ENCODE measurements at places on chromosomes 16 and 17.

GRCh38 chr17:44191369-44191768 is 4.6 kb downstream of the TMUB2 start:
- H3K4me3 ChIP-seq = peak overlapping the region; percentile 10
- no peak for DNase-seq
- peak overlapping the region; percentile 74 for H3K27ac ChIP-seq
- peaks cover 28% of the 10 kb centered on the region for H3K4me1 ChIP-seq

DNA sequence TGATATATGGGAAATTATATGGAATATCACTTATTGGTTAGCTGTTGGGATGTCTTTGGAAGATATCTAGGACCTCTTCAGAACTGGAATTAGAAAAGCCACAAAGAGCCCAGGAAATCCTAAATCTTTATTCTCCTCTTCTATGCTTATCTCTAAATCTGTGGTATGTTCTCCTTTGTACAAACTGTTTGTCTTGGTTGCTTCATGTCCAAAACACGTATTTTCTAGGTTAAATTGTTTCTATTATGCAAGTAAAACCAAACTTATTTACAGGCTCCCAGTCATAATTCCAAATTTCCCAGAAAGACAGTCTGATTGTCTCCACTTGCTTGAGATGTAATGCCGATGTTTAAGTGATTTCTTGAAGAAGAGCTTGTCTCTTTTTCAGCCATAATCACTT is 650.9 kb downstream of the CDH11 start:
- H3K27me3 ChIP-seq = no peaks in the 10 kb centered on the region
- no peaks in the 10 kb centered on the region for H3K36me3 ChIP-seq
- no peaks in the 10 kb centered on the region for H3K4me1 ChIP-seq

DNA sequence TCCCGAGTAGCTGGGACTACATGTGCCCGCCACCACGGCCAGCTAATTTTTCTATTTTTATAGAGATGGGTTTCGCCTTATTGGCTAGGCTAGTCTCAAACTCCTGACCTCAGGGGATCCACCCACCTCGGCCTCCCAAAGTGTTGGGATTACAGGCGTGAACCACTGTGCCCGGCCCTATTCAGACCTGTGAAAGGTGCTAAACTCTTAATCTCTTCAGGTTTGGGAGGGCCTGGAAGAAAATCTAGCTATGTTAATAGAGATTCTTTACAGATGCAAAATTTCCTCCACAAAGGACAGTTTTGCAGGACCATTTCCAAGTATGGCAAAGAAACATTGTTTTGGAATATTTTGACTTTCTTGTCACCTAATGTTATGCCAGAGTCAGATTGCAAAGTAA is 3.1 kb upstream of the PLA2G15 start:
- DNase-seq = no peak
- H3K4me1 ChIP-seq = no peaks in the 10 kb centered on the region
- H3K4me3 ChIP-seq = no peak overlapping the region

DNA sequence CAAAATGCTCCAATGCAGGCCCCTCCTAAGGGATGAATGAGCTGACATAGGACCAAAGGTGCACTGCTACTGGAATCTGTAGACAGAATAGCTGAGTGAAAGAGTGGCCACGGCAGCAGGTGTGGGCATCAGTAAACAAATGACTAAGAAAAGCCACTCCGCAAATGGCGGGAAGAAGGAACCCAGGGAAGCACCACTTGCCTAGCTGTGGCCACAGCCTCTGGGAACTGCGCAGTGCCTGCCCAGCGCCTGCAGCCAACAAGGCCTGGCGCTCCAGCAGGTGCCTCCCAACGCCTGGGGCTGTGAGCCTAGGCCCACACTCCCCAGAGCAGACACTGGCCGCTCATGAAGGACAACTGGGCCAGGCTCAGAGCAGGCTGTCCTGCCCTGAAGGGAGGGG is 11.8 kb downstream of the PEMT start:
- H3K27me3 ChIP-seq = no peaks in the 10 kb centered on the region
- H3K4me3 ChIP-seq = no peak overlapping the region
- no peak for DNase-seq
- H3K27ac ChIP-seq = no peak overlapping the region
- no peaks in the 10 kb centered on the region for H3K36me3 ChIP-seq
- no peaks in the 10 kb centered on the region for H3K4me1 ChIP-seq

- no peaks in the 10 kb centered on the region for H3K36me3 ChIP-seq
- H3K27me3 ChIP-seq = no peaks in the 10 kb centered on the region
- H3K4me3 ChIP-seq = no peak overlapping the region
- H3K27ac ChIP-seq = no peak overlapping the region
- no peaks in the 10 kb centered on the region for H3K4me1 ChIP-seq
These were observed 215.3 kb downstream of the C16orf95 start for GRCh38 chr16:87101903-87102302.

GRCh38 chr16:49312389-49312985 is 30.8 kb upstream of the CBLN1 start:
- H3K4me1 ChIP-seq = peaks cover 18% of the 10 kb centered on the region
- H3K4me3 ChIP-seq = no peak overlapping the region
- H3K36me3 ChIP-seq = no peaks in the 10 kb centered on the region
- no peaks in the 10 kb centered on the region for H3K27me3 ChIP-seq
- DNase-seq = peak; percentile 47

DNA sequence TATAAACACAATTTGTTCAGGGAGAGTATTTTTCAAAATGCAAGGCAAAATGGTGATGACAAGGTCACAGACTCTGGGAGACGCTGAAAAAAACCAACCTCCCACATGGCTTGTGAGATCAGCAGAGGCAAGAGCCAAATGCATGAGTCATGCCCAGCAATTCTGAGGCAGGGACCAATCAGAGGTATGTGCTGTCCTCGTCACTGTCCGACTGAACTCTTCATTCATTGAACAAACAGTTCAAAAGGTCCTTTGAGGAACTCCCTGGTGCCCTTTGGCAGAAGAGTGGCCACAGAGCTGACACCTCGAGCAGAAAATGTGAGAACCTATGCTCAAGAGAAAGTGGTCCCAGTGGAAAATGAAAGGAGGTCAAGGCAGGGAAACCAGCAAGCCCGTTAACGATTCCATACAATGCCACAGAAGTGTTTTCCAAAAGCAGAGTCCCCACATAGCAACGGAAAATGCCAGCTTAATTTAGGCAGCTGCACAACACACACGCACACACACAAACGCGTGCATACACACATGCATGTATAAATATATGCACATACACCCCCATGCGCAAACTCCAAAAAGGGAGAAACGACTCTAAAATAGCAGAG is 50.9 kb downstream of the CDH11 start:
- H3K36me3 ChIP-seq = no peaks in the 10 kb centered on the region
- H3K27ac ChIP-seq = no peak overlapping the region
- DNase-seq = peak; percentile 13
- no peaks in the 10 kb centered on the region for H3K27me3 ChIP-seq
- 0 out of 2 replicates have a peak, but pooled peaks cover 5% of the 10 kb centered on the region for H3K4me1 ChIP-seq

GRCh38 chr17:18951941-18952842 is at the start of gene SLC5A10:
Gene SLC5A10 (plus strand): TSS chr17:18952165. CDS start chr17:18952206, 41 bp downstream.
- H3K4me3 ChIP-seq = no peak within 1 kb of the TSS
- no peaks in the 10 kb centered on the region for H3K36me3 ChIP-seq
- H3K27ac ChIP-seq = no peak within 1 kb of the TSS
- peak; percentile 64 for DNase-seq

GRCh38 chr17:7809086-7809790 is 24.8 kb upstream of the KDM6B start:
- H3K27ac ChIP-seq = no peak overlapping the region
- DNase-seq = no peak
- H3K4me1 ChIP-seq = no peaks in the 10 kb centered on the region
- no peak overlapping the region for H3K4me3 ChIP-seq
- no peaks in the 10 kb centered on the region for H3K36me3 ChIP-seq
- H3K27me3 ChIP-seq = no peaks in the 10 kb centered on the region

GRCh38 chr16:22641131-22641628 is 130.5 kb downstream of the NPIPB5 start:
- no peak overlapping the region for H3K4me3 ChIP-seq
- DNase-seq = peak; percentile 82
- peaks cover 42% of the 10 kb centered on the region for H3K4me1 ChIP-seq
- no peaks in the 10 kb centered on the region for H3K36me3 ChIP-seq

DNA sequence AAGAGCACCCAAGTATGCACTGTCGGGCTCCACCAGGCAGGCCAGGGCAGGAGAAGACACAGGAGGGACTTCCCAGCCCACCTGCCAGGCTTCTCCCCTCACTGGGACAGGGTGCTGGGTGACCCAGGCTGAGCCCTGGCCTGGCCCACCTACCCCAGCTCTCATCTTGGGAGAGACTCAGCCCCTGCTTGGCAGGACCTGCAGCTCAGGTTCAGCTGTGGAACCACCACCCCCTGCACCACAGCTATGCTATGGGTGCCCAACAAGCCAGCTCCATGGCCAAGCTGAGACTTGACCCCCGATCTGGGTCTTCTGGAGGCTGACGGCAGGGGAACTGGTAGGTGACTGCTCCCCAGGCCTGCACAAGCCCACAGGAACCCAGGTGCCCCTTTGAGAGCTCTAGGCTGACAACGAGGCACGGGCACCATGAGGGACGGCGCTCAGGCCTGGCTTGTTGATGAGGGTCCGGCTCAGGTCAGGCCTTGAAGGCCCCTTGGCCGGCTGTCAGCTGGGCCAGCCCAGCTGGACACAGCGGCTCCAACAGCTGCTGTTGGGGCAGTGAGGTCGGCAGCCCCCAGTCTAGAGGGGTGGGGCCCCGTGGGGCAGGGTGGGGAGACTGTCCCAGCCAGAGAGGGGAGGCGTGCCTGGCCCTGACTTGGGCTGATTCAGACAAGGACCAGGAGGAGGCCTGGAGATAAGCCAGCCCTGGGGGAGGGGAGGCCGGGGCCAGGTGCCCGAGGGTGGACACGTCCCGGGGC is 4.6 kb downstream of the RPUSD1 start:
- no peaks in the 10 kb centered on the region for H3K27me3 ChIP-seq
- DNase-seq = no peak
- H3K4me1 ChIP-seq = no peaks in the 10 kb centered on the region
- H3K36me3 ChIP-seq = no peaks in the 10 kb centered on the region

- H3K27me3 ChIP-seq = no peaks in the 10 kb centered on the region
- H3K27ac ChIP-seq = no peak overlapping the region
- DNase-seq = no peak
- no peak overlapping the region for H3K4me3 ChIP-seq
These were observed 34.4 kb downstream of the PMFBP1 start for GRCh38 chr16:72137380-72138063.

DNA sequence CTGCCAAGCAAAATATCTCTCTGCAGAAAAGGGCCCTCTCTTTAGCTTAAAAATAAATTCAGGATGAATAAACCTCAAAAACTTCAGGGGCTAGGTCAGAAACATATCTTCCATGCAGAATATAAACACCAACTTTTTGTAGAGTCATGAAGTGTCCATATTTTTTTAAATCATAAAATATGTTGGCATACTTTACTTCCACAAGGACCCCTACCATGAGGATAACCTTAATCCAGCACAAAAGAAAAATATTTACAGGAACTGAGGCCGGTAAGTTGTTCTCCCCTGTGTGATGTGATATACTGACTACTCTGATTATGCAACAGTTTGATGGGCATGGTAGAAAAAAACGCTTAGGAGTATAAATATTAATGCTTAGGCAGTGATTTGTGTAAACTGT is 264.8 kb upstream of the CDH11 start:
- H3K27me3 ChIP-seq = no peaks in the 10 kb centered on the region
- H3K4me1 ChIP-seq = no peaks in the 10 kb centered on the region
- no peak for DNase-seq
- H3K27ac ChIP-seq = no peak overlapping the region
- no peak overlapping the region for H3K4me3 ChIP-seq

- DNase-seq = peak; percentile 32
- no peaks in the 10 kb centered on the region for H3K27me3 ChIP-seq
- no peaks in the 10 kb centered on the region for H3K36me3 ChIP-seq
- peak overlapping the region; percentile 65 for H3K4me3 ChIP-seq
- peak overlapping the region; percentile 28 for H3K27ac ChIP-seq
These were observed 2.8 kb downstream of the NLK start for GRCh38 chr17:28045304-28045703.

DNA sequence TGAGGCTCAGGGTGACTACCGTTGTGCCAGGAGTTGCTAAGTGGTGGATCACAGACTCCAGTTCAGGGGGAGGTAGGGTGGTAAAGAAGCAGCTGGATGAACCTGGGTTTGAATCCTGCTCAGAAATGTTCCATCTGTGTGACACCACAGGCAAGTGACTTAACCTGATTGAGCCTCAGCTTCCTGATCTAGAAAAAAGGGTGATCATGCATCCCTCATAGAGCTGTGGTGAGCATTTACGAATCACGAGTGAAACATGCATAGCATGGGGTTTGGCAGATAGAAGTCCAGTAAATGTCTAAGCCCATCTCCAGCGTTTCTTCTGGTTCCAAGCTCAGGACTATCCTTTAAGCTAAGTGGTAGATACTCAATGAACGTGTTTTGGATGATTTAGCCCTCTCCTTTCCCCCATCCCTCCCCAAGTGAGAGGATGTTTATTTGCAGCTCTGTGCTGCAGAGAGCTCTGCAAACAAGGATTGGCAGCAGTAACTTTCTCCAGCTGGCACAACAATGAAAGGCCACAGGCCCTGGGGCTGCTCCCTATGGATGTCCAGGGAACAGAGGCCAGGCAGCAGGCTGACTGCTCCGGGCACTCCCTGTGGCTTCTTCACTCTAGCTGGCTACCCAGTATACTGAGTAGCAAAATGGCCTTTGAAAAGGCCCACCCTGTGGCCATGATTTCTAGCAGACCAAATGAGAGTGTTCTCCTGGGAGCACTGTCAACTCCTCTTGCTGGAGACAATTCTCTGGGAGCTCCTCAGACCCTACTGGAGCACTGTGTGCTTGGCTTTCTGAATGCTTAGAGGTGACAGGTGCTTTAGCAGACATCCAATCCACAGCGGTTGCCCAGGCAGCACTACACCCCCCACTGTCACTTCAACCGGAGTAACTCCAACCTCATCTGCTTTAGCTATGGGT is 21.3 kb downstream of the CA4 start:
- DNase-seq = no peak
- no peaks in the 10 kb centered on the region for H3K27me3 ChIP-seq
- H3K4me3 ChIP-seq = no peak overlapping the region
- H3K27ac ChIP-seq = no peak overlapping the region
- H3K4me1 ChIP-seq = no peaks in the 10 kb centered on the region

DNA sequence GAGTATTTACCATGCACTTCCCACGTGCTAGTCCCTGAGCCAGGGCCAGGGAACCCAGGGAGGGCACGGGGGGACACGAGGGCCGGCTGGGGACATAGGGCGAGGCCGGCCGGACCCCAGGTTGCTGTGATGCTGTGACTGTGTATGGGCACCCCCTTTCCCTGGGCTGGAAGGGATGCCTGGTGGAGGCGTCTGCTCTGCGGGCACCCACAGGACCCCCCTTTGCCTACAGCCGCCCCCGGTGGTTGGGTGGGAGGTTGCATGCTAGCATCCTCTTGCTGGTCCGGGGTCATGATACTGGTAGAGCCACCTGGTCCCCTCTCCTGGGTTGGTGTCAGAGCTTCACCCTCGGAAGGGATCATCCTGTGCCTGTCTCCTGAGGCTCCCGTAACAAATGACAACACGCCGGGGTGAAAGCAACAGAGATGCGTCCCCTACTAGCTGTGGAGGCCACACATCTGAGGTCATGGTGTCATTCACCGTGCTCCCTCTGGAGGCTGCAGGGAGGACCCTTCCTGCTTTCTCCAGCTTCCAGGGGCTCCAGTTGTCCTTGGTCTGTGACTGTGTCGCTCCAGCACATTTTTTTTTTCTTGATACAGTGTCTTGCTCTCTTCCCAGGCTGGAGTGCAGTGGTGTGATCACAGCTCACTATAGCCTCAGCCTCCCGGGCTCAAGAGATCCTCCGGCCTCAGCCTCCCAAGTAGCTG is 3.1 kb upstream of the CIAO3 start:
- no peak overlapping the region for H3K4me3 ChIP-seq
- H3K27me3 ChIP-seq = no peaks in the 10 kb centered on the region
- no peak overlapping the region for H3K27ac ChIP-seq
- no peaks in the 10 kb centered on the region for H3K4me1 ChIP-seq
